ENCODE measurements at places on chromosomes 1 and 21.

- DNase-seq: peak; percentile 38
Observed at GRCh38 chr1:168483539-168483938, 60.3 kb downstream of the XCL2 start.

DNA sequence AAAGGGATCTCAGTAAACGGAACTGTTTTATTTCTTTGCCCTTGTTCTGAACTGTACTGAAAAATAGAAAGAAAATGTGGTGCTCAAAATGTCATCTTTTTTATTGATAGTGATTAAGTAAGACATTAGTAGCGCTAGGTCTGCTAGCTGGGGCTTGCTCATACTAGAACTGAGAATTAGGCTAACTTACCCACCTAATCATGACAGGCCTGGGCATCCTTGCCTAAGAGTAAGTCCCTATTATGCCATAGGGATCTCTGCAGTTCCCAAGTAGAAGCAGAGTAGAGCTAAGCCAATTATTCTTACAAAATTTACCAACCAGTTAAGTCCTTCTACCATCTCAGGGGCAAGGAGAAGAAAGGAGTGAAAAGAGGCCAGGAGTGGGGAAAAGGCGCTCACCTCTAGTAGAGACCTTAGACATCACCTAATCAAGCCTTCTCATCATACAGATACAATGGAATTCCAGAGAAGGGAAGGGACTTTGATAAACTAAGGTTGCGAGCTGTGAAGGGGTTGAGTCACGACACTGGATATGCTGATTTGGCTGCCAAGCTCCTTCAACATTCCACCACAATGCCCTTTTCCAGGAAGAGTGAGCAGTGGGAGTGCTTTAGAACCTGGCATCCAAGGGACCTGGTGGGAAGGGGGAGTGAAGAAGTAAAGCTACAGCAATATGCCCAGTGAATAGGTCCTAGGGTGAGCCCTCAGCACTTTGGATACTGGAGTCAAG lies 27.7 kb upstream of the RPTN start:
- no peak for DNase-seq

DNA sequence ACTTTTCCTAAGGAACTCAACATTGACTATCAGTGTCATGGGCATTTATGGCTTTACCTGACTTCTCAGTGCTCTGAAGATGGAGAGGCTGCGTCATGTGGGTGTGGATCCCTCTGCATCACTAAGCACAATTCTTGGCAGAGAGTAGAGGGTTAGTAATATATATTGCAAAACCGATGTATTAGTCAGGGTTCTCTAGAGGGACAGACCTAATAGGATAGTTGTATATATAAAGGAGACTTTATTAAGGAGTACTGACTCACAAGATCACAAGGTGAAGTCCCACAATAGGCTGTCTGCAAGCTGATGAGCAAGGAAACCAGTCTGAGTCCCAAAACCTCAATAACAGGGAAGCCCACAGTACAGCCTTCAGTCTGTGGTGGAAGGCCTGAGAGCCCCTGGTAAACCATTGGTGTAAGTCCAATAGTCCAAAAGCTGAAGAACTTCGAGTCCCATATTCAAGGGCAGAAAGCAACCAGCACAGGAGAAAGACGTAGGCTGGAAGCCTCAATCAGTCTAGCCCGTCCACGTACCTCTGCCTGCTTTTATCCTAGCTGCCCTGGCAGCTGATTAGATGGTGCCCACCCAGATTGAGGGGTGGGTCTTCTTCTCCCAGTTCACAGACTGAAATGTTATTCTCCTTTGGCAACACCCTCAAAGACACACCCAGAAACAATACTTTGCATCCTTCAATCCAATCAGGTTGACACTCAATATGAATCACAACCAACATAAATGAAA lies 159.7 kb upstream of the NRIP1 start:
- peak; percentile 89 for DNase-seq

DNA sequence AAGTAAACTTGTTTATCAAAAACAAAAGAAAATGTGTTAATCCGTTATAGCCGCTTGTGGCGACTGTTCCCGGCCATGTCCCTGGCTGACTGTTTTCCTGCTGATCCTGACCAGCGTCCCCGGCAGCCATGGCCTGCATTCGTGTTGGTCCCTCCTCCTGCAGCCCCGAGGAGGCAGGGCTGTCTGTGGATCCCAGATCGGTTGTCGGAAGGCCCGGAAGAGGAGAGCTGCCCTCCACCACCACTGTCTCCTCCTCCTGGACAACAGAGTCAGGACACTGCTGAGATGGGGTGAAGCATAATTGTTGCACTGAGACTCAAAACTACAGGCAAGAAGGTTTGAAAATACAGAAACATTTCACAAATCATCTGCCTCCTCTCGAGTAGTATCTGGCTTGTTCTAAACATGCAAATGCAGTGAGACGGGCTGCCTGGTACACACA lies 3.6 kb upstream of the MXRA8 start:
- peak; percentile 64 for DNase-seq

DNA sequence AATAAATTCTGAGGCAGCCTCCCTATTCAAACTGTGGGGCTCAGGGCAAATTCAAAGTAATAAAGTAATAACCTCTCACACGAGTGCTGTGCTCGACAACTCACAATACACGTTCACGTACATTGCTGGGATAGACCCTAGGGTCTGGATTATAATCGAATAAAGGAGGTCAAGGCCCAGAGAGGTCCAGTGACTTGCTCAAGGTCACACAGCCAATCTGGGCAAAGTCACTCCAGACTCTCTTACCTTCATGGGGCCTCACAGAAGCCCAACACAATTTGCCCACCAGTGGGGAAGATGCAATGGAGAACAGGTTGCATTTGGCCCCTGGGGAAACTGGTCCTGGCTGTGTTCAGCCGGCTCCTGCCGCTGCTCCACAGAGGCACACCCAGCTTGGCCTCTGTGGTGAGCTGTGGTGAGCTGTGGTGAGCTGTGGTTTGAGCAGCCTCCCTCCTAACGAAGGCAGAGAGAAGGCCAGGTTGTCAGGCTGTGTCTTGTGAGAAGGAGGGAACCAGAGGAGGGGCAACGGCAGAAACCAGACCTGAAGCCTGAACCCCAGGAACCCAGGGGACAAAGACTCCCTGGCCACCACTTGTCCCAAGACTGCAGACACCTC lies 35.1 kb downstream of the NUAK2 start:
- DNase-seq: no peak

GRCh38 chr1:6302568-6302967 lies 41.7 kb upstream of the GPR153 start:
- no peak for DNase-seq

DNA sequence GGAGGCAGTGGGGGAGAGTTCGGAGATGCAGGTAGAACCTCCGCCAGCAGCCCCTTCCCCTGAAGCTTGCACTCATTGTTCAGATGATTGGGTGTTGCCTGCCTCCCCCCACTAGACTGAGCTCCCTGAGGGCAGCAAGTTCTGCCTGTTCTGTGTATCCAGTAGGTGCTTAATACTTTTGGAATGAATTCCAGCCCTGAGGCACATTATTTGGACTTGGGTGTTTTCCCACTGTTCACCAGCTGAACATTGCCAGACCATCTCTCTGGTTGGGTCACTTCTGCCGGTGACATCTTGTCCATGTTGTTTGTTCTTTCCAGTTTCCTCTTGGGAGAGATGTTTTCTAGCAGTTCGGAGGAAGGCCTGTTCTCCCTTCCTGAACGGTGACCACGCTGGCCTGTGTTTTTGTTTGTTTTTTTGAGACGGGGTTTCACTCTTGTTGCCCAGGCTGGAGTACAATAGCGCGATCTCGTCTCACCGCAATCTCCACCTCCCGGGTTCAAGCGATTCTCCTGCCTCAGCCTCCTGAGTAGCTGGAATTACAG lies 48.7 kb downstream of the SPSB1 start:
- DNase-seq: no peak

GRCh38 chr1:52139817-52140540 lies 1.9 kb upstream of the ZFYVE9 start:
- DNase-seq: peak; percentile 86

- DNase-seq: no peak
Observed at GRCh38 chr1:184297244-184297750, 89.5 kb upstream of the C1orf21 start.

DNA sequence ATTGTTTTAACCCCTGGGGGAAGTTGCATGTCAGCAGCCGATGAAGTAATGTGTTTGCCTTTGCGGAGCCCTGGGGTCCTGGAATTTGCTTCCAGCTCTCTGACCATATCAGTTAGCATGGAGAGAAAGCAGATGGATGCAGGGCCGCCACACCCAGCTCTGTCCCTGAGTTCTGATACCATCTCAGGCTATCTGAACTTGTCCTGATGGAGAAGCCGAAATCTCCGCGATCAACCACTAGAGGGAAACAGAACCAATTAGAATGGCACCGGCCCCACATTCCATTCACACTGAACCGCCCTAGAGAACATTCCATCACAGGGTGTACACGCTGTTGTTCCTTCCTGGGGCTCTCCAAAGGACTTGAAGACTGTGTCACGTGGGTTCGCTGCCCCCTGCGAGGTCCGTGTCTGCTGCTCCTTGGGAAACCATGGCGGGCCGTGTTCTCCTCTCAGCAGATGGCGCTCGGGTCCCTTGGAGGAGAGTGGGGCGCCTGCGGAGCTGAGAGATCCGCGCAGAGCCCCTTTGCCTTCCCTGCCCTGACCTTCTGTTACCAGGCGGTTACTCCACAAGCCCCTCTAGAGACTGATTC lies 75.4 kb downstream of the ABCA4 start:
- peak; percentile 96 for DNase-seq

DNA sequence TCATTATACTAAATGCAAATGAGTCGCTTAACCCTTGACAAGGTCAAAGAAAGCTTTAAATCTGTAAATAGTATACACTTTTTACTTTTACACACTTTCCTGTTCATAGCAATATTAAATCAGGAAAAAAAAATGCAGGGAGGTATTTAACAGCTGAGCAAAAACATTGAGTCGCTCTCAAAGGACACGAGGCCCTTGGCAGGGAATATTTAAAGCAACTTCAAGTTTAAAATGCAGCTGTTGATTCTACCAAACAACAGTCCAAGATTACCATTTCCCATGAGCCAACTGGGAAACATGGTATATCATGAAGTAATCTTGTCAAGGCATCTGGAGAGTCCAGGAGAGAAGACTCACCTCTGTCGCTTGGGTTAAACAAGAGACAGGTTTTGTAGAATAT lies 62.7 kb downstream of the CAPN2 start:
- peak; percentile 36 for DNase-seq

DNA sequence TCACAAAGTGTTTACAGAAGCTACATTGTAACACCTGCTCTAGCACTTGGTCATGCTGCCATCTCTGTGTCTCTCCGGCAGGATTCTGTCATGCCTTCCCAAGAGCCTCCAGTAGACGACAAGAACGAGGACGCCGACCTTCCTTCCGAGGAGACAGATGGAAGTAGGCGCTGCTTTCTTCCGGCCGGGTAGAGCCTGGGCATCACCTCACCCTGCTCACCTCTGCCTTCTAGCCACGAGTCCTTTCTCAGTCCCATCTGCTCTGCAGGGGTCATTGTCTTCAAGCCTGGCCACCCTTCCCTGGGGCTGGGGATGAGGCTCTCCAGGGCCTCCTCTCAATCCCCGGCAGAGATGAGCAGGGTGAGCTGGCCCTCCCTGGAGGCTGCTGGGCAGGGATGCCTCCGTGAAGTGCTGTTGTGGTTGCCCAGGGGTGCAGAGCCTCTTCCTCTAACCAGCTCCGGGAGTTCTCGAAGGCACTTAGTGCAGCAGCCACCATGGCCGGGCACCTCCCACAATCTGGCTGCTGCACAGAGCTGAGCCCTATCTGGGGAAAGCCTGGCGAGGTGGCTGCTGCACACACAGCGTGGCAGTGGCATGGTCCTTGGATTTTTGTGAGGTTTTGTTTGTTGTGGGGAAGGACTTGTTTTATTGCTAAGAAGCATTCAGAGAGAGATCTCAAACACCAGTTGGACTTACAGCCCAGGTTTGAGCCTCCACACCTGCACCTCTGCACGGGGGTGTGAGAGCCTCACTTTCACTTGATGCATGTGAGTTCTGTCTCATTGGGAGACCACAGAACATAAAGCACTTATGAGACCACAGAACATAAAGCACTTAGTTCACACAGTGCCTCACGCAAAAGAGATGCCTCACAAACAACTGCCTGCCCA lies 48.4 kb downstream of the FAAP20 start:
- DNase-seq: no peak

- DNase-seq: no peak
Observed at GRCh38 chr1:206770531-206771337, at the start of gene IL19. Gene IL19 (plus strand): TSS chr1:206770773. CDS start chr1:206836663, 65,890 bp downstream.

DNA sequence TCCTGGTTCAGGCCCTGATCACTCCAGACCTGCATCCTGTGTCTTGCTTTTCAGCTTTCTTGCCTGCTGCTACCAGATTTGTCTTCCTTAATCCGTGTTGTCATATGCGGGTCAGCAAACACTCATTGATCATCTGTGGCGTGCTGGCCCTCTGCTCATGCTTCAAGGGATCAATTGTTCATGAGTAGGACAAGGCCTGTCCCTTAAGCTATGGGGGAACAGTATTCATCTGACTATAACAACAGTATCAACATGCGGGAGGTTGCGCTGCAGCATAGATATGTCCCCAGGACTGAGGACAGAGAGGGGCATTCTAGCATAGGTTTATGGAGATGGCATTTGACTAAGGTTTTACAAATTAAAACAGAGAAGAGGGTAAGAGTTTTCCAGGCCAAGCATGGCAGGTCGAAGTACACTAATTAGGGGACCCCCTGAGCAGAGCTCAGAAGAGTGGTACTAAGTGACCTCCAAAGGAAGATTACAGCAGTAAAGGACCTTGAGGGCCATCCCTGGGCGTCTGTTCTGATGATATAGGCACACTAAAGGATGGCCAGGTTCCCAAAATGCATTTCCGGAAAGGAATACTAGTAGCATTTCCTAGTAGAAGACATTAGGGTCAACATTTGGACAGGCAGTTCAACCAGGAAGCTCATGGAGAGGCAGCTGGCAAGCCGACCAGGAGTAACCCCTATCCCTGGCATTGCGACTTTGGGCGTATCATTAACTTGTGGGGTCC lies 811 bp upstream of the ZNF672 start:
- no peak for DNase-seq

GRCh38 chr1:64092851-64093371 lies 110.5 kb upstream of the UBE2U start:
- no peak for DNase-seq

- DNase-seq: no peak
Observed at GRCh38 chr1:68795956-68796355, 299.1 kb upstream of the DEPDC1 start.

GRCh38 chr1:3717715-3718601 lies 34.3 kb upstream of the CCDC27 start:
- no peak for DNase-seq

DNA sequence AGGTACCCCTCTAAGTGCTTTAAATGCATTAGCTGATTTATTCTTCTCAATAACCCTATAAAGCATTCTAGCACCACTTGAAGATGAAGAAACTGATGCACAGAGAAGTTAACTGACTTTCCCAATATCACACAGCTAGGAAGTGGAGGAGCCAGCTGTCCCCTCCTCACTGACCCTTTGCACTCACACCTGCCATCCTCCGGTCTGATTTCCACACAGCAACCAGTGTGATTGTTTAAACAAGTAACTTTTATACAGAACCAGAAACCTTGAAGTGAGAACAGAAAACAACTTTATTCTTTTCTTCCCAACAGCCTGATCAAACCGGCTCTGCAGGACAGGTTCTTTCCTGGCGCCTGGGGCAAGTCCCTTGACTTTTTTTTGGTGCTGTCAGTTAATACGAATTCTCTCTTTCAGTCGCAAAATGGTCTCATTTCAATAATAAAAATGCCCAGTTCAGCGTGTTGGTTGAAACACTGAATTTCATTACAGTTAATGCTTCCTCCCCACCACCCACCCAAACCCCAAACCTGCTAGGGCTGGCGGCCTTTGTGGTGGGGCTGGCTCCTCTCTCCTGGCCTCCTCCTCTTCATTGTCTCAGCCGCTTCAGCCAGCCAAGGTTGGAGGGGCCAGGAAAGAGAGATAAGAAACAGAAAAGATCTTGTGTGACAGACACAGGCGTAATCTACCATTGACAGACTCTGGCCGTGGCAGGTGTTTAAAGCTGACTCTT lies 26.4 kb upstream of the EEIG2 start:
- no peak for DNase-seq

GRCh38 chr1:180976191-180976590 lies 46.5 kb downstream of the STX6 start:
- no peak for DNase-seq
